ENCODE measurements at places on chromosomes 1 and 21. TPM values are rescaled to one million over a fixed set of nuclear protein-coding genes. Genes with fewer than 3 reads are reported as not detected.

The PTPN14 gene
- polyA plus RNA-seq = 1.9 TPM

The FMOD gene
- 6.5 TPM for polyA plus RNA-seq

The PRKCZ gene
- polyA plus RNA-seq = 27.4 TPM

The FMO1 gene
- polyA plus RNA-seq = 0.87 TPM

The LMX1A gene
- polyA plus RNA-seq = 0.11 TPM

The LRRC38 gene
- polyA plus RNA-seq = not detected

The CACNA1E gene
- polyA plus RNA-seq = 0.04 TPM

The WNT2B gene
- polyA plus RNA-seq = 0.84 TPM

The EDN2 gene
- polyA plus RNA-seq = 8.3 TPM

The CD164L2 gene
- polyA plus RNA-seq = 0.54 TPM

The C1orf116 gene
- polyA plus RNA-seq = 9.4 TPM

The BRINP3 gene
- polyA plus RNA-seq = not detected

The ANKRD35 gene
- polyA plus RNA-seq = 0.59 TPM

The CLCA1 gene
- polyA plus RNA-seq = 0.05 TPM

The PGLYRP4 gene
- not detected for polyA plus RNA-seq

The C4BPB gene
- polyA plus RNA-seq = 34.1 TPM

The EVA1C gene
- polyA plus RNA-seq = 35.9 TPM

The UTS2 gene
- not detected for polyA plus RNA-seq

The NKAIN1 gene
- polyA plus RNA-seq = 0.27 TPM

The YBX1 gene
- 164 TPM for polyA plus RNA-seq

The IL12RB2 gene
- 0.92 TPM for polyA plus RNA-seq

The CFAP107 gene
- polyA plus RNA-seq = 0.92 TPM

The BTF3L4 gene
- 23.4 TPM for polyA plus RNA-seq

The C1QTNF12 gene
- 4.8 TPM for polyA plus RNA-seq

The ERICH3 gene
- polyA plus RNA-seq = 0.42 TPM

The KRTAP13-4 gene
- not detected for polyA plus RNA-seq

The IVL gene
- polyA plus RNA-seq = 0.02 TPM

The VWA1 gene
- 53.3 TPM for polyA plus RNA-seq
